ENCODE measurements at places on chromosomes 7 and 10.
A peak's percentile ranks its signal among the peaks of the same experiment; 100 is the strongest.

DNA sequence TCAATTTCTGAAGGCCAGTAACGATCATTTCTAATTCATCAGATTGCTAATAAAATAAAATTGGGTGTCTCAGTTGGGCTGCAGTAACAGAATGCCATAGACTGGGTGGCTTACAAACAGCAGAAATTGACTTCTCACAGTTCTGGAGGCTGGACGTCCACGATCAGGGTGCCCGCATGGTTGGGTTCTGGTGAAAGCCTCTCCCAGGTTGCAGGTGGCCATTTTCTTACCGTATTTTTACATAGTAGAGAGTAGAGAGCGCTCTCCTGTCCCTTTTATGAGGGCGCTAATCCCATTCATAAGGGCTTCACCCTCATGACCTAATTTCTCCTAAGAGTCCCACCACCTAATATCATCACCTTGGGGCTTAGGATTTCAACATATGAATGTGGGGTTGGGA, 106.0 kb downstream of the SPAG6 start:
- no peak for DNase-seq

DNA sequence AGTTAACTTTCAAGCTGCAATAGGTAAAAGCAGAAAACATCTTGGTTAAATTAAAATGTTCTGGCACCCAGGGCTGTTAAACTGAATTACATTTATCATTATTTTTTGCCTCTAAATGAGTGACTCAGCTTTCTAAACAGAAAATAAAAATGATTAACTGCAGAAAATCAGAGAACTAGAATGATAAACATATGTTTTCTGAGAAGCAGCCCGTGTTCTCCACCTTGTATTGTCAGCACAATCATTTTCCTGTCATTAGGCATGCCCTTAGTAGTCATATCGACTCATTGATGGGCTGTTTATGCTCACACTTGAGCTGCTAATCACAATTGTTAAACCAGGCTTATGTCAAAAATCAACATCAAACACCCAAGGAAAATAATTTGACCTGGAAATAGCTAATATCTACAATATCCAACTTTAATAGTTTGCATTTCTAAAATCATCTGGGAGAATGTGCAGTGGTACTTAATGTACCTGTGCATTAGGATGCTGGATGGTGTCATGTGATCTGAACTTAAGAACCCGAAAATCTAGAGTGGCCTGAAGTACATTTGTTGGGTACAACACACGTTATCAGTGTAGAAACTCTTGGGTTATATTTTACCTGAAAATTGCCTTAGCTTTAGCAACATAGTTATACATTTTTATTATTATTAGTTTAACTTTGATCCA, 2.3 kb downstream of the MDFIC start:
- no peak for DNase-seq

GRCh38 chr10:84226616-84227015, 1.3 kb upstream of the LRIT2 start:
- DNase-seq = no peak

DNA sequence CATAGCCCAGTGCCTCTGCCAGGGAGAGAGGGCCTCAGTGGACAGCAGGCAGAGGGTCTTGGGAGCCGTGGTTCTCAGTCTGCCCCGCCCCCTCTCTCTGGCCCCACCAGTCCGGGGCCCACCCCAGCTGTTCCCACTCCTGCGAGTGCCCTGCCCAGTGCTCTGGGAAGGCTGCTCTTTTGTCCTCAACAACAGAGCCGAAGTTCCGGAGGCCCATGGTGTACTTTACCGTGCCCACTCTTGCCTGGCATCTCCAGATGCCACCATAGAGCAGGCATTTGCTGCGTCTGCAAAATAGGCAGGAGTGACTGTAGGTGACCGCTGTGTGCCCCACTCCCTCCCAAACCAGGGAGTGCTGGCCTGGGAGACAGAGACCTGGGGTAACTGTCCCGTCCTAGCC, 29.3 kb upstream of the PCBD1 start:
- DNase-seq = no peak

GRCh38 chr10:70347321-70347720, 35.1 kb downstream of the LRRC20 start:
- no peak for DNase-seq

DNA sequence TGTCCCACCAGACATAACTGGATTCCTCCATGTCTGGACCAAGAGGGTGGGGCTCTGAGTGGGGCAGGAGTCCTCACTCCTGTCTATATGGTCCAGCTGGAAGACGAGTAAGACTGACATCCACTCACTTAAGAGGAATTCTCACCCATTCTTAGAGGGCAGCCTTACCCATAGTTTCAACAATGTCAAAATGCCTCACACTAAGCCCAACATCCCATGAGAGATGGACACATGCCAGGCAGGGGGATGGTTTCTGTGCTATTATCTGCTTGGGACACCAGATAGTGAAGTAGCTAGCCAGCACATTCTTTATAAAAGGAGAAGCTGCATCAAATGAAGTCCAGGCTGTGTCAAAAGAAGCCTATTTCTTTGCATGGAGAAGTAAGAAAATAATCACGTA, 4.7 kb upstream of the LANCL2 start:
- no peak for DNase-seq

GRCh38 chr7:142855756-142856564, 1.1 kb downstream of the EPHB6 start:
- no peak for DNase-seq

DNA sequence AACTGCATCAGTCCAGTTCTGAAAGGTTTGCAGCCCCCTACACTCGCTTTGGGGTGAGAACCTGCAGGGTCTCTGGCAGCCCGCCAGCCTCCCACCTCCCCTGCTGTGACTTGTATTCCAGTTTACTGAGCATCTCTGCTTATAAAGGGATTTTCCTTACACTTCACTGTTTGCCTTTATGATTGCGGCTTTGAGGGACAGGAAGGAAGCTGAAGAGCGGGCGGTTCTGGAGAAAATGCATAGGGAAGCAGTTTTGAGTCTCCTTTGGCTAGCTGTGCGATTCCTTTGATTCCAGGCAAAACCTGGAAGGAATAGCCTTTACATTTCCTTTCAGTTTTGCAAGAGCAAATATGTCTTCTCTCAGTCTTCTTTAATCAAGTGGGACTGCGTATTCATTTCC, 65.0 kb upstream of the TRIM8 start:
- no peak for DNase-seq

DNA sequence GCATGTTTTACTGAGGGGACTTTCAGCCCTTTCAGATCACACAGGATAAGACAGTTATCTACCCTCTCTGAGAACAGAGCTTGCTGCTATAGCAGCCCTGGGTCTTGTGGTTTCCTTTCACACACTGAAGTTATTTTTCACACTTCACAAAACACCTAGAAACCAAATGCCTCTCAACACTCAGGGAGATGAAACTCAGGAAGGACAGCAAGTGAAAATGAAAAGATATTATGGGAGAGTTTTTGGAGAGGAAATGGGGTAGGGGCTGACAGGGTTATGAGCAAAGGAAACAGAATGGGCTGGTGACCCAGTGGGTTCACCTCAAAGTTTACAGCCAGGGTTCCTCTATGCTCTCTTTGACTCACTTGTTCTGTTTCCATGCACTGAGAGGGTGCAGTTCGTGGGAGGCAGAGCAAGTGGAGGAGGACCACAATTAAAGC, 17.0 kb upstream of the GIMAP2 start:
- peak; percentile 83 for DNase-seq

Measured in NK-92 treated with Interleukin-12 subunit alpha and Interleukin-12 subunit beta, amount 100 ng/mL, for 24 hours (cell line).